ENCODE measurements at places on chromosomes 7 and 10.

- DNase-seq = no peak
These were observed 511.1 kb downstream of the GLRX3 start for GRCh38 chr10:130647341-130647740.

DNA sequence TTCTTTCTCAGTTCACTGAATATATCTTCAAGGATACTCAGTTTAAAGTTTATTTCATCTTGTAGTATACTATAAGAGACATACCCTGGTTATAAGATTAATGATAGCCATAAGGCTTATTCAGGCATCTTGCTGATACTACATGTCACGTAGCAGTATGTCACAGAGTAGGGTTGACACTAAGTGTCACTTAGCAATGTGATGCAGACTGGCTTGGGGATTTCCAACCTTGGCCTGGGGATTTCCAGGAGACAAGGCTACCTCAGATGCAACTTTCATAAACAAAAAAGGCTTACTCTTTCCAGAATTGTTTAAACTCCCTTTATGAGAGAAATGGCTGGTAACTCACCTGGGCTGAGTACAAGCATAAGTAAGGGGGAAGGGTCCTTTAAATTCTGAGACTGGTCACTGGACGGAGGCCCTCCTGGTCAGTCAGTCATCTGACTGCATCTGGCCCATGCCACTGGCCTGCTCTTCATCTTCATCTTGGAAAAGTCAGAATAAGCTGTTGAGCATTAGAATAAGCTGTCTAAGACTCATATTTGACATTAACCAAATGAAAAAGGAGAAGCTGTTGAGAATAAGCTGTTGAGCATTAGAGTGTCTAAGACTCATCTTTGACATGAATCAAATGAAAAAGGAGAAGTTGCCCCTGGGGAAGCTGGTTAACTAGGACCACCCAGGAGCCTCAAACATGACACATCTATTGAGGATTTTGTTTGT is 9.5 kb downstream of the SLC13A1 start:
- no peak for DNase-seq

DNA sequence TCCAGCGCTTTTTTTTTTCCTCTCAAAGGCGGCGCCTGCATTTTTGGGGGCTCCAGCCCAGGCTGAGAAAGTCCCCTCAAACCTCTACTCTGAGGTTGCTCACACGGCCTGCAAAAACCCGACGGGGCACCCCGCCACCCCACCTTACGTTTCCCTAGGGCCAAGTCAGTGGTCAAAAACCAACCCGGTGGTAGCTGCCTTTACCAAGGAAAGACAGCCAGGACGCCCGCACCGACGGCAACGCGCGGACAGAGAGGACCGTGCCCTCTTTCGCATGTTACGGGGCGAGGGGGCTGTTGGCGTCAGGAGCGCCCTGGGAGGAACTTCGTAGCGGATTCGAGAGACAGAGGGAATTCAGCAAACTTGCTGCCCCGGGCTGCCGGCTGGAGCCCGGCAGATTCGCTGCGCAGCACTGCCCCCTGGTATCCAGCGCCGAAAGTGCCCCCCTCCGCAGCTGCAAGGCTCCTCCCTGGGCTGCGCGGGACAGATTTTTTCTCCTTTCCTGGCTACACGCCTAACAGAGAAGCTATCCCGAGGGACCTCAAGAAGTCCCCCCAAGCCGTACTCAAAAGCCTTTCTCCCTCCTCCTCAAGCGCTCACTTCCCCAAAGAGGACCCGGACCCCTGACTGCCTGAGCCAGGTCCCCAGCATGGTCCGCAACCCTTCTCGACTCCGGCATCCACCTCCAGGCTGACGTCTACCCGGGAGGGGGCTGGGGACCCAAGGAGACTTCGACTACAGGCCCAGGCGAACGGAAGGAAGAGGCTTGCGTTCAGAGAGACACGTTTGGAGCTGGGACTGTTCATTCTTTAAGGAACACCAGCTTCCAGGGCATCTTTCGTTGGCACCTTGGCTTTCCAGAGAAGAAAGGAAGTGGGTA is 27.7 kb upstream of the VAX1 start:
- DNase-seq = no peak

GRCh38 chr7:74606101-74606908 is 51.2 kb upstream of the GTF2I start:
- DNase-seq = peak; percentile 34

DNA sequence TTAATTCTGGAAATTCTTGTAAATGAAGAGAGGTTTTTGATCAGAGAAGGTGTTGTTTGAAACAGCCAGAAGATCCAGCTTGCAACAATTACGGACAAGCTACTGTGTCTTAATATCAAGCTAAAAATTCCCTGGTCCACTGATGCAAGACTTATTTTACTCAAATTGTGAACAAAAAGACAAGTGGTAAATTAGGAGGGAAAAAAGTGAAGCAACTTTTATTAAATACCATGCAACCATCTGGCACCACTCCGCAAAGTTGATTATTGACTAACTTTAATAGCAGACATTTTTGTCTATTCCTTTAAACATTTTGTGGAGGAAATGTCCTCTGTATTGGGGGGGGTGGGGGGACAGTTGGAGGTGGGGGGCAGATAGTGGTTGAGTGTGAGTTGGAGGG is 5.1 kb upstream of the CAV2 start:
- no peak for DNase-seq

GRCh38 chr7:13987395-13987794 is 2.1 kb downstream of the ETV1 start:
- DNase-seq = no peak

DNA sequence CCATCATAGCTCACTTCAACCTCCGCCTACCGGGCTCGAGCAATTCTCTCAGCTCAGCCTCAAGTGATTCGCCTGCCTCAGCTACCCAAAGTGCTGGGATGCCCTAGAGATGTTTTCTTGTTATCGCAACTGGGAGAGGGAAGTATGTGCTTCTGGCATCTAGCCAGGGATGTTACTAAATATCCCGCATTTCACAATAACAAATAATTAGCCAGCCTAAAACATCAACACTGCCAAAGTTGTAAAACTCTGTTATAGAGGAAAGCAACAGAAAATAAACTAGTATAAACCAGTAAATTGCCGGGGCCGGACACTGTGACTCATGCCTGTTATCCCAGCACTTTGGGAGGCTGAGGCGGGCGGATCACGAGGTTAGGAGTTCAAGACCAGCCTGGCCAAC is 7.2 kb downstream of the INA start:
- DNase-seq = no peak

DNA sequence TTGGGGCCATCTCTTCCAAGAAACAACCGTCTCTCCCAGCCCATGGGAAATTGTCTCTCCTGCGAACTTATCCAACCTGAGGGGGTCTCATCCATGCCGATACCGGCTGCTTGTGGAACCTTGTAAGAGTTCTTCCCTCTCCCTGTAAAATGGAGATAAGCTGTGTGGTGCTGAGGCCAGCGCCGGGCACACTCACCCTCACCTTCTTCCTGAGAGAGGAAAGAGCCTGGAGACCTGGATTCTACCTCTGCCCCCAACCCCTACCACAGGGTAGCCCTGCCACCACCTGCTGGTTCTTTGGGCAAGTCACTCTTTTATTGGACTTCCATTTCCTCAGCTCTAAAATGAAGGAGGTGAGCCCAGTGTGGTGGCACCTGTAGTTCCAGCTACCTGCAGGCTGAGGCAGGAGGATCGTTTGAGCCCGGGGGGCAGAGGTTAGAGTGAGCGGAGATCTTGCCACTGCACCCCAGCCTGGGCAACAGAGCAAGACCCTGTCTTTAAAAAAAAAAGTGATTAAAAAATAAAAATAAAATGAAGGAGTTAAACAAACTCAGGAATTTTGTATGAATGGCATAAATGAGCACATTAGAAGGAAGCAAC is 38.4 kb upstream of the PSAP start:
- DNase-seq = no peak

- DNase-seq = peak; percentile 80
These were observed 24.5 kb upstream of the EEPD1 start for GRCh38 chr7:36128448-36129047.

DNA sequence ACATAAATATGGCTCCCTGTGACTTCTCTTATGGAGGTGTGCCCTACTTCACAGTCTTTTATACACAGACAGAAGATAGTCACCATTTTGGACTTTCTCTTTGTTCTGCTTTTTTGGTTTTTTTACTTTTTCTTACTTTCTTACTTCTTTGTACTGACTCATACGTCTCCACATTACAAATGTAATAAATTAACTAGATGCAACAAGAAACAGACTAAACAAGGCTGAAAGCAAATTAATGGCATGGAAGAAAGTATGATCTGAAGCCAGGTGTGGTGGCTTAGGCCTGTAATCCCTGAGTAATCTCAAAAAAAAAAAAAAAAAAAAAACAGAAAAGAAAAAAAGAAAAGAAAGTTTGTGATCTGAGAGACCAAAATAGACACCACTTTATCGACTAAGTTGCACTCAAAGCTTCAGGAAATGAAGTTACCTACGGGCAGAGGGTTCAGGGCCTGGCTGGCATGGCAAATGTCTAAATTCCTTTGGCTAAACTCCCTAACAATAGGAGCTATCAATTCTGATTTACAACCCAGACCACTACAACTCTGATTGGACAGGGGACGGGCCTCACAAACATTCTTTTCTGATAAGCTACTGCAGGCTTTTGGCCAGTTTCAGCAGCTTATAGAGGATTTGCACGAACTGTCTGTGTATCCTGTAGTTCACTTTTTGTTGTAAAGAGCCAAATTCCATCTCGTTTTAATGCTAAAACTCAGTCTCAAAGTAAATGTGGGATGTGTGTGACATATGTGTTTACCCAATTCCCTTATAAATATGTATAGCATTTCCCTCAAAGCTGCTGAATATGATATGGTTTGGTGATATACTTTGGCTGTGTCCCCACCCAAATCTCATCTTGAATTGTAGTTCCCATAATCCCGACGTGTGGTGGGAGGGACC is 129.1 kb downstream of the SEPTIN14 start:
- DNase-seq = no peak

- no peak for DNase-seq
These were observed 339.1 kb downstream of the ATRNL1 start for GRCh38 chr10:115432188-115432819.

GRCh38 chr7:13448243-13448642 is 541.2 kb downstream of the ETV1 start:
- DNase-seq = no peak

- DNase-seq = no peak
These were observed 14.1 kb upstream of the SLC16A12 start for GRCh38 chr10:89549510-89549909.

GRCh38 chr10:121662945-121663917 is 65.0 kb upstream of the FGFR2 start:
- DNase-seq = no peak

DNA sequence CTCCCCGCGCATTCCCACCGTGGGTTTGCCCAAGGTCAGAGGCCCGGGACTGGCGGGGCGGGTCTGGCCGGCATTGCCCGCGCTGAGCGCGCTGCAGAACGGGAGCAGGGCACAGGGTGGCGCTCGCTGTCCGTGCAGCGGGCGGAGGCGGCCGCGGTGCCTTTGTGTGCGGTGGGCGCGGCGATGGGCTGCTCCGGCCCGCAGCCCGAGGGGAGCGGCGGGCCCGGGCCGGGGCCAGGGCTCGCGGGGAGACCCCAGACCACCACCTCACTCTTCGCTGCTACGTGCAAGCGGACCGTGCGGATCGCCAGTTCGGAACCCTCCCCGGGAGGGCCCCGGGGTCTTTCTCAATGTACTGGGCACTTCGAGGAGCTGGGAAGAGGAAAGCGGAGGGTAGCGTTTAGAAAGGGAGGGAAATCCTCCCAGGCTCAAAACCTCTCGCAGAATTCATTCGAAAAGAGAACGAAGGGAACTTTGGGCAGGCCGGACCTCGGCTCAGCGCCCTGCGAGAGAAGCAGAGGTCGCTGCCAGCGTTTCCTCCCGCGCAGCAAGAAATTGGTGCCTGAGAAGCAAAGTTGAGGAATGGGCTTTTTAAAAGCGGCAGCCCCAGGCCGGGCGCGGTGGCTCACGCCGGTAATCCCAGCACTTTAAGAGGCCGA is 8.5 kb downstream of the SP8 start:
- DNase-seq = no peak

- DNase-seq = peak; percentile 89
These were observed 32.4 kb downstream of the WBP1L start for GRCh38 chr10:102775935-102776669.

- DNase-seq = no peak
These were observed 55.0 kb downstream of the PODXL start for GRCh38 chr7:131501422-131501821.

DNA sequence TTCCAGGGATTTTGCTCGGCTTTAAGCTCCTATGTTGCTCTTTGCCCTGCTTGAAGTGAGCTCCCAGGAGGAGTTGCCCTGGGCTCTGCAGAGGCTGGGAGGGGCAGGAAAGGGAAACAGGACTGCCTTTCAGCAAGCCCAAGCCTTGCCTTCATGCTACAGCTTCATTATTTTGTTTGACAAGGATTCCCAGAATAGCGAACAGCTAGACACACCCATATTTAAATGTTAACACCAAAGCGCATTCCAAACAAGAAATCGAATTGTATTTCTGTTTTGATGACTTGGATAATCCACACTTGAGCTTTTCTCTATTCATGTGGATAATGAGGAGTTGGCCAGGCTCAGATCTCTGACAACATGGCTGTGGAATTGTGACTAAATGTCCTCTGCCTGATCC is 6.3 kb downstream of the KIAA1217 start:
- no peak for DNase-seq

- DNase-seq = no peak
These were observed 83.4 kb downstream of the TMEM178B start for GRCh38 chr7:141157138-141157765.

- DNase-seq = no peak
These were observed 98.7 kb downstream of the SVOPL start for GRCh38 chr7:138602451-138602850.

DNA sequence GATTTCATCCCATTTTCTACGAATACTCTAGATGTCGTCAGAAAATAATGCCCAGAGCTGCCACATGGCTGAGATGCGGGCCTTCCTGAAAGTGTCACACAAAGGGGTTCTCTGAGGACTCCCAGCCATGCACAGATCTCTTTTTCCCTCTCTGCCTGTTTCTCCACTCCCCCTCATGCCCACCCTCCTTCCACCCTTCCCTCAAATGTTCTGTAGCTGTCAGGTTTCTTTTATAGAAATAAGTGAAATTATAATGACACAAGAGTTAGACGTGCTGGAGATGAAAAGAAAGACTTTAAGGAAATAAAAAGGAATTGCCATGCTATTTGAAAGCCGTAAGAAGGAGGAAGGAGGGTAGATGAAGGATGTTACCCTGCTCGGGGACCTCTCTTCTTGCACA is 819.3 kb upstream of the CELF2 start:
- DNase-seq = no peak

DNA sequence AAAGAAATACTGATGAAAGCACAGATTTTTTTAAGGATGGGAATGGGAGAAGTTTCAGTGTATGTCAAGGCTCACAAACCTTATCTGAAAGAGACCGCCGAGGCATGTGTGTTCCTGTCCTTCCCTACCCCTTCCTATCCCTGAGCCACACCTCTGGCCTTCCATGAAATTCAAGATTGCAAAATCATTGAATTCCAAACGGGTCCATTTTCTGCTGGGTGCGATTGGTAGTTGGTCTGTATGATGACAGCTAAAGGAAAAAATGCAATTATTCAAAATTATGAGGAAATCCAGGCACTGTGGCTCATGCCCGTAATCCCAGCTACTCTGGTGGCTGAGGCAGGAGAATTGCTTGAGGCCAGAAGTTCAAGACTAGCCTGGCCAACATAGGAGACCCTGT is 170.1 kb downstream of the ARHGAP12 start:
- DNase-seq = no peak
